ENCODE measurements at places on chromosomes 12 and 14.

DNA sequence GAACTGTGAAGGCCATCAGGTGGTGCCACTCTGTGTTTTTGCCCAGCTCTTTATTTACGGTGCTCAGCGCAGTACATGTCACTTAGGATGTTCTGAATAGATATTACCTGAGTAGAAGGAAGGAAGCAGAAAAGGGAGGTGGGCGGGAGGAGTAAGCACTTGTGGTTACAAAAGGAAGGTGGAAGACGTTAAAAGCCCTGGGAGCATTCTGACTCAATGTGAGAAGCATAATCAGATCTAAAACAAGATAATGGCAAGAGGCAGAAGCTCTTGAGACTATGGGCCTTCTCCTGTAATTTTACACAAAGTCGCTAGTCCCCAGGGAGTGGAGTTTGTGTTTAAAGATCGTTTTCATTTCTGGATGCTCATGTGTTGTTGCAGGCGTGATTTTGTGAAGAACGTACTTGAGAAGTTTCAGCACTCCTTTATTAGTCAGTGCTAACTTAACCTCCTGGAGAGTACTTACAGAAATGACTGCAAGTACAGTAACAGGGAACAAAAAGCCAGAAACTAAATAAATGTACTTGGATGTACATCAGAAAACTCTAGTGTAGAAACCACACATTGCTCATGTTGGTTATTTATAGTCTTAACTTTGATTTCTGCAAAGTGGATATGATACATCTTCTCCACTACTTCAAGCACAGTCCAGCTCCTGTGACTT lies 1523.5 kb downstream of the AACS start:
- no peak for DNase-seq

GRCh38 chr12:67442347-67442841 lies 173.2 kb downstream of the CAND1 start:
- no peak for DNase-seq

DNA sequence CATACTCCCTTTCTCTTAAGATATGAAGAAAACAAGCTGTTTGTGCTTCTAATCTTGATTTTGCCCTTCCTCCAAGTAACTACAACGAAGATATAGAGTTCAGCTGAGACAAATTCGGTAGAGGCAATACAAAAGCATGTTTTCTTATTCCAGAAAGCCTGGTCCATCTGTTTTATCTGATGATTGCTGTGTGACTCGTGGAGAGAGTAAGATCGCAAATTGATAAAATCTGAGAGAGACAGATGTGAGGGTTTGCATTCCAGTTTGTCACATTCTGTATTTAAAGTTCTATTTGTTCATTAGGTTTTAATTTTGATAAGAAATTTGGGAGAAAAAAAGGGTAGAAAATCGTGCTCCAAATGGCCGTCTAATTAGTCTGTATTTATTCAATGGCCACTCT lies 192.1 kb downstream of the CPNE8 start:
- DNase-seq = no peak

DNA sequence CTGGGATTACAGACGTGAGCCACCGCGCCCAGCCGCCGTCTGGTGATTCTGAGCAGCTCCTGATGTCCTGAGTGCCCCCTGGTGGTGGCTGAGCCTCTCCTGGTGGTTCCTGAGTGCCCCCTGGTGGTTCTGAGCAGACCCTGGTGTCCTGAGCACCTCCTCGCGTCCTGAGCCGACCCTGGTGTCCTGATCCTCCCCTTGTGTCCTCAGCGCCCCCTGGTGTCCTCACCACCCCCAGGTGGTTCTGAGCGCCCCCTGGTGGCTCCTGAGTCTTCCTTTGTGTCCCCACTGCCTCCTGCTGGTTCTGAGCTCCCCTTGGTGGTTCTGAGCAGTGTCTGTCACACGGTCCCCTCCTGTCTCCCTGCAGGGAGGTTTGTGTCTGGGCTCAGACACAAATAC lies 1304.9 kb downstream of the TMEM121 start:
- no peak for DNase-seq

- DNase-seq = no peak
Measured at GRCh38 chr12:49664591-49665239, 41.4 kb downstream of the PRPF40B start.
